Urinary bladder (tissue), 4 donors: ENCODE measurements at places on chromosomes 6 and 20. TPM values are rescaled to one million over a fixed set of nuclear protein-coding genes. Genes with fewer than 3 reads are reported as not detected.
A peak's percentile ranks its signal among the peaks of the same experiment; 100 is the strongest.

The OPRM1 gene
- total RNA-seq = 1.2 TPM

The HCK gene
- 8.3 TPM for total RNA-seq

The RIPPLY2 gene
- 0.26 TPM for total RNA-seq

The HDGFL1 gene
- total RNA-seq = not detected

The POLR1C gene
- 29.4 TPM for total RNA-seq

The FABP7 gene
- 0.63 TPM for total RNA-seq

The PRDM1 gene
- 5.0 TPM for total RNA-seq

The EYA4 gene
- total RNA-seq = 20.9 TPM

The SYCP2L gene
- total RNA-seq = 8.2 TPM

The AAR2 gene
- total RNA-seq = 18.2 TPM

The HUS1B gene
- 2.2 TPM for total RNA-seq

The GSTA3 gene
- not detected for total RNA-seq

The MYCT1 gene
- total RNA-seq = 25.1 TPM

The HLA-DQA1 gene
- 16.0 TPM for total RNA-seq

The F13A1 gene
- total RNA-seq = 203 TPM

The HTR1B gene
- 0.79 TPM for total RNA-seq

DNA sequence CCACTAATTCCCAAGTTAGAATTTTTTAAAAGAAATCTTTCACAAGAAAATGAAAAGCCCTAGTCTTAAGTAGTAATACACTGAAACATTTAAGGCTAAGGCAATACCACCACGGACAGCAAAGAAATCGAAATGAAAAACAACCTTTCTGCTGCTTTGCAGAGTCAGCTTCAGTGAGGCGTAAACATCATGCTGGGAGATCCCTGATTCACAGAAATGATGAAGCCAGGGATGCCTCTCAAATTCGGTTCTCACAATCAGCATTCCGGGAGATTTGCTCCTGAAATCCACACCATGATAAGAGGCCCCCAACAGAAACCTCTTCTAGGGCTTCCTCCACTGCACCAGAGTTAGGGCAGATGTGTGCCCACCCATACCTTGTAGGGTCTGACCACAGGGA lies 18.6 kb downstream of the RRBP1 start:
- no peak for DNase-seq

DNA sequence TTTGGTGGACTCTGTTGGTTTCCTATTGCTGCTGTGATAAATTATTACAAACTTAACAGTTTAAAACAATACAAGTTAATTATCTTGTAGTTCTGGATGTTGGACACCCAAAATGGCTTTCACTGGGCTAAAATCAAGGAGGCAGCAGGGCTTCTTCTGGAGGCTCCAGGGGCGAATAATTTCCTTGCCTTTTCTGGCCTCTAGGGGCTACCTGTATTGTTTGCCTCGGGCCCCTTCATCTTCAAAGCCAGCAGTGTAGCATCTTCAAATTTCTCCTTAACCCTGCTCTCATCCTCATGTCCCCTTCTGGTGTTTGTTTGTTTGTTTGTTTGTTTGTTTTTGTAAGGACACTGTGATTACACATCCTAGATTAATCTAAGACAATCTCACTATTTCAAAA lies 60.5 kb upstream of the ANKEF1 start:
- no peak for DNase-seq

- DNase-seq = no peak
These were observed 7.4 kb downstream of the PPP1R16B start for GRCh38 chr20:38812709-38813573.

- no peak for DNase-seq
These were observed 38.1 kb upstream of the UTRN start for GRCh38 chr6:144246988-144247387.

GRCh38 chr6:18260448-18261106 lies 3.8 kb downstream of the DEK start:
- DNase-seq = no peak

- no peak for DNase-seq
These were observed 86.6 kb upstream of the STXBP5 start for GRCh38 chr6:147117580-147117979.

DNA sequence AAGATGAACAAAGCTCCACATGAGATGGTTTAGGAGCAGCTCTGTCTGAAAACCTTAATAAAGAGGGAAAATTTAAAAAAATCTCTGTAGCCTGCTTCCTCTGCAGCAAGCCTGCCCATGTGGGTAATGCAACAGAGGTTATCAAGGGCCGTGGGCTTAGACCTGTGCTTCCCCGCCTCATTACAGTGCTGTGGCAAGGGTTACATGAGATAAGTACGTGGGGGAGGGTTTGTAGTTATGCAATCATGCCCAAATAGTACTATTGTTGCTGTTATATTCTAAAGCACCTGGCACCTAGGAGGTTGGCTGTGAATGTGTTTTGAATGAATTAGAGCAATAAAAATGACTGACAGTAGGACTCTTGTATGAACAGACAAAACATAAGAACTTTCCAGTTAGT lies 68.3 kb downstream of the PKHD1 start:
- DNase-seq = no peak

GRCh38 chr20:48760403-48760983 lies 67.3 kb downstream of the PREX1 start:
- DNase-seq = no peak

- DNase-seq = no peak
These were observed 330.2 kb downstream of the EPM2A start for GRCh38 chr6:145405006-145405551.

GRCh38 chr20:38267296-38267695 lies 6.8 kb upstream of the KIAA1755 start:
- DNase-seq = no peak

DNA sequence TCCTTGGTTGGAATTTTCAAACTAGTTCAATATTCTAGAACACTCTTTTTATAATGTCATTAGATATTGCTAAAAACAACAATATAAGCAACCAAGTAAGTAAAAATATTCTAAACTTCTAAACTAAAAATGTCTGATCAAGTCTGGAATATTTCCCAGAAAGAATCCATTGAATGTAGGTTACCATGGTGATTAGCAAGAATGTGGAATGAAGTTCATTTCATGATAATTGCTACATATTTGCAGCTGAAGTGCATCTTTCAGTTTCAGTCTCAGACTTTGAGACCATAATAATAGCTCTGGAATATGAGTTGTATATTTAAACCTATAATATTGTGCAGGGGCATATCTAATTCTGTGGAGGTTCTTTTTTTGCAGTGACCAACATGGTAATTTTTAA lies 61.0 kb upstream of the NKAIN2 start:
- no peak for DNase-seq

DNA sequence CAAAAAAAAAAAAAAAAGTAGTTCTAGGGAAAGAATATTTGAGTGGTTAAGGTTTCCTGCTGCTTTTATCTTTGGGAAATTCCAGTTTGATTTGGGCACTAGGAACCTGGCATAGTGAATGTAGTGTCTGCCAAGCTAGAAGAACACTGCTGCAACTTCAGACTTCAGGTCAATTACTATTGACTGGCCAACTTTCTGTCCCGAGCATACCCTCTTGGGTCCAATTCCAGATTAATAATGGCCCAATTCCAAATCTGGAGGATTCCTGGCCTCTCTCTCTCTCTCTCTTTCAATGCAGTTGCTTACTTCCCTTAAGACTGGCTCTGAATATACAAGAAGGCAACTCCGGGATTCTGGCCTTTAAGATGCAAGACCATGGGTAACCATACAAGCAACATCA lies 74.9 kb downstream of the ANKEF1 start:
- DNase-seq = no peak

- peak; percentile 71 for DNase-seq
These were observed 4.2 kb downstream of the AKIRIN2 start for GRCh38 chr6:87697581-87698546.

DNA sequence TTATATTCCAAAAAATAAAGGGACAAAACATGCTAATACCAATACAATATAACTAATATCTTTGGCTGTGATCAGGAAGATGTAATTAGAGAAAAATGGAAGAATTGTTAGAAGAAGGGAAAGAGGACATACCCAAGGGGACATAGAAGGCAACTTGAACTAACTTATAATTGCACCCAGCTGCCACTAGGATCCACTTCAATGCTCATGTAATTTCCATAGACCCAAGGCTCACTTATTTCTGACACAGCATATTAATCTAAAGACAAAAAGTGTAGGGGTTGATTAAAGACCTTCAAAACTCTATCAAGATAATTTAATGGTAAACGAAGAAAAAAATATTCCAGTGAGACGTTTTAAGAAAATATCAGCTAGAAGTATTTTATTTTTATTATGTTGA lies 396.0 kb upstream of the ADGRB3 start:
- DNase-seq = no peak

DNA sequence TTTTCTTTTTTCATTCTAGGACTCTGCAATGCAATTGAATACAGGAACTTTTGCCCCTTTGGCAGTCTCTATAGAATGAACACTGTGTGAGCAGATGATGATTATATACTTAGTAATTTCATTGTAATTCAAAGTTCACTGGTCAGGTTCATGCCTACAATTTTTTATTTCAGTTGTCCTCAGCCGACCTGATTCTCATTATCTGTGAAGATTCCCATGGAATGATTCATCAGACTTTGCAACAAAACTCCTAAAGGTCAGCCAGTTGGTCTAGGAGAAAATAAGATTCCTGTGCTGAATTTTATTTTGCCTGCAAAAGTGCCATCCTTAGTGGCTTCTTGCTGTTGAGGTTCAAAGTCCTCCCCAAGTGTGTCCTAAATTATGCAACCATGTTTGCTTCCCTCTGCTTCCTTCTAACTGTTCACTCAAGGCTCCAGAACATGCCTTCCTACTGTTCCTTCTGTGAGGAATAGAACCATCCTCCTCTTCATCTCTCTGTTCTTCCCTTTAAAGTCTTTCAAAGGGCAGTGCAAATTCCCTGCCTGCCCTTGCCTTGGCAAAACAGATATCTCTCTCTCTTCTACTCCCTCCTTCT lies 194.2 kb upstream of the CNR1 start:
- no peak for DNase-seq

GRCh38 chr20:60101891-60102281 lies 143.7 kb downstream of the CDH26 start:
- DNase-seq = no peak

GRCh38 chr6:18360188-18360587 lies 27.0 kb upstream of the RNF144B start:
- DNase-seq = no peak

DNA sequence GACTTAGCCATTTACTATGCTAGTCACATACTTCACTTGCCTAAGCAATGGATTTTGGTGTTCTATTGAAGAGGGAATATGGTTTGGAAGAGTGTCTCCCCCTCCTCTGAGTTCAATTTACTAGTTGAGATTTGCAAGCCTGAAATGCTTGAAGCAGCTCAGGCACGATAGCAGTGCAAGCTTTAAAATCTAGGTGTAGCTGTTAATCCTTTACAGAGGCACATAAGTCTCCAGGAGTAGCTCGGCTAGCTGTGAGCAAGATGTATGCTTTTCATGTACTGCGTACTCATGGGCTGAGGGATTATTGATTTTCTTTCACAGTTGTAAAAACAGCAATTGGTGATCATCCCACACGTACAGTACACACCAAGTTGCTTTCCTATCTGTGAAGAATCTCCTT lies 726 bp downstream of the FLRT3 start:
- peak; percentile 42 for DNase-seq

- DNase-seq = no peak
These were observed 197.4 kb upstream of the KCNG1 start for GRCh38 chr20:51220293-51220706.

DNA sequence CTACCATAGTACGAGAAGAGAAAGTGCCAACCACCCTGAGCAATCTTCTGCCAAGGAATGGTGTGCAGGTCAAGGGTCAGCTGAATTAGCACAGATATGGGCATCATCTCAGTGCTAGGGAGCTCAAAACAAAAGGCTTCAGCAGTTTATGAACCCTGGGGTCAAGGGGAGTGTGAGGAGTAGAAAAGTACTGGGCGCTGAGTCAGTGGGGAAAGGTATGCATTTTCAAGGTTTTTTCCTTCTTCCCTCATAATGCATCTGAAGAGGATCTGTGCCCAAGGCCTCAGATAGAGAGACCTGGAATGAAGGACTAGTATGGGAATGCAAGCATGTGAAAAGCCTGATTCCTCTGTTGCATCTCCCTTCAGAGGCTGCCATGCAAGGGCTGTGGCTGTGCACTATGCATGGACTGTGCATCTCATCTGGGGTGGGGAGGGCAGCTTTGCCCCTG lies 81.7 kb downstream of the PERP start:
- no peak for DNase-seq

GRCh38 chr6:73363537-73363875 lies 1.0 kb downstream of the KHDC3L start:
- DNase-seq = no peak

GRCh38 chr6:169224185-169224695 lies 29.4 kb downstream of the THBS2 start:
- DNase-seq = no peak

- DNase-seq = no peak
These were observed 2.9 kb downstream of the RGL2 start for GRCh38 chr6:33295621-33296369.

- DNase-seq = no peak
These were observed 164.0 kb upstream of the ZNF337 start for GRCh38 chr20:25860531-25861150.

DNA sequence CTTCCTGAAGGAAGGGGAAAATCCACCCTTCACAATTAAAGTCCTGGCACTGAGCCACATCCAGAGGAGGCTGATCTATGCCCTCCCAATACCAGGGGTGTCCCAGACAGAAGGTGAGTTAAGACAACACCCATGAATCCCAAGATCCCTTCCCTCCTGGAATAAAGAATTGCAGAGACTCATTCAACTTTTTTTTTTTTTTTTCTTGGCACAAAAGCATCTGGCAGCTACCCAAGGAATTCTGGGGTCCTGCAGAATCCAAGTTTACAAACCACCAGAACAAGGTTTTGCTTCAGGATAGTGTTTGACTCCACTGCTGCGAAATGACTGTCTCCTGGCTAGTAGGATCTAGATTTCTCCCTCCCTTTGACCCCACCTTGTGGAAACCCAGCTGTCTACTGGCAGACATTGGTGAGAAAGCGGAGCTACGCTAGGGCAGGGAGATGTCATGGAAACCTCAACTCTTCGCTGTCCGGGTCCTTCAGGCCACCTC lies 37.4 kb downstream of the JAG1 start:
- DNase-seq = no peak

DNA sequence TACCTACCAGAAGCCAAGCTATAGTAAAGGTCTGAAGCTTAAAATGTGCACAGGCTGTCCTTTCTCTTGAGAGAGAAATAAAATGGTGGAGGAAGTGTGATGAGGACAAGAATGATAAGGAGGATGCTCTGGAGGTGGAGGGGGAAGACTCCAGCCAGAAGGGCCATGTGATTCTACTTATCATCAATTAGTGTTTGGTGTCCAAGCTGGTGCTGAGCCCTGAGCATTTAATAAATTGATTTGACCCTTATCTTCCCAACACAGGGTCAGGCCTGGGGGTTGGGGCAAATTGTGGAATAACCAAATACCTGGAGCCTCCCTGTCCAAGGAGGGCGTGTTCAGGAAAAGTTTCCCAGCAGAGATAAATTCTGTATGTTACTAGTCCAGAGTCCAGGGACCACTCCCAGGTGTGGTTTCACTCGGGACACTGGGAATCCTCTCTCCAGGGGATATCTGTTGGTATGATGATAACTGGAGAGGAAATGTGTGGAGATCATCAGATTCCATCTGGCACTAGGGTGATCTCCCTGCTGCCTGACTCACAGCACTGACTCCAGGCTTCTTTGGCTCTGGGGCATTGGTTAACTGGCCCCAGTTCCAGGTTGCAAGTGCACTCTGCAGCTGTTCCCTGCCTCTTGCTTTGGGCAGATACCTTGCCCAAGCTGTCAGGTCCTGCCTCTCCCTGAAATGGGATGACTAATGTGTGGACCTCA lies 3.8 kb upstream of the MYBL2 start:
- DNase-seq = no peak
